ENCODE measurements at places on chromosomes 16 and 17.

DNA sequence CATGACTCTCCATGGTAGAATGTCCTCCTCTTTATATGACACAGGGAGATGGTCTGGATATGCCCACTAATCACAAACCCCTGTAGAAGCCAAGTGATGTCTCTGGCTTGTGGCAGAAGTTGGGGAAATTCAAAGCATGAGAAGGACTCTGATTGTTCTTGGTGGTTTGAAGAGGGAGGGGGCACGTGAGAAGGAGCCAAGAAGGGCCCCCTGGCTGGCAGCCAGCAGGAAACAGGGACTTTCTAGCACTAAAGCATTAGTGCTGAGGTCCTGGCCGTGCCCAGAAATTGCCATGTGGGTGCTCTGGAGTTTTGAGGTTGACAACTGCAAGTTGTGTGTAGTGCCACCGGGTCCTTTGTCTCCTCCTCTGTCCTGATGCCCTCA is 199.9 kb downstream of the LGALS9B start:
- no peak for DNase-seq

GRCh38 chr17:63512388-63512787 is 10.8 kb upstream of the KCNH6 start:
- DNase-seq = no peak

GRCh38 chr17:6450926-6451832 is 6.9 kb downstream of the PIMREG start:
- DNase-seq = no peak

DNA sequence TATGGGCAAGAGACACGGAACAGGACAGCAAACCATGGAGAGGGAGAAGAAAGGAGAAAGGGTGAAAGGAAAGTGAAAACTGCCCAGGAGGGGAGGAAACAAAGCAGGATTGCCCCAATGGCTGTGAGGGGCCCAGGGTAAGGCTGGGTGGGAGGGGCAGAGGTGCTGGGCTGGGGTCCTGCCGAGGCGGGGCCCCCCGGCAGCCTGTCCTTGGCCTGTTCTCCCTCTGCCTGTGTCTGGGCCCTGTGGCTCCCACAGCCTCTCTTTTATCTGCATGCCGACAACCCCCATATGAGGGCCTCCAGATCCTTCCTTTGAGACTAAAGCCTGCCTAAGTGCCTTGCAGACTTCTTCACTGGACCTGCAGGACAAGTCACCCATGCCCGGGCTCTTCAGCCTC is 15.5 kb downstream of the ZNHIT3 start:
- no peak for DNase-seq

- no peak for DNase-seq
Measured at GRCh38 chr17:78300962-78301820, 58.7 kb downstream of the SOCS3 start.

DNA sequence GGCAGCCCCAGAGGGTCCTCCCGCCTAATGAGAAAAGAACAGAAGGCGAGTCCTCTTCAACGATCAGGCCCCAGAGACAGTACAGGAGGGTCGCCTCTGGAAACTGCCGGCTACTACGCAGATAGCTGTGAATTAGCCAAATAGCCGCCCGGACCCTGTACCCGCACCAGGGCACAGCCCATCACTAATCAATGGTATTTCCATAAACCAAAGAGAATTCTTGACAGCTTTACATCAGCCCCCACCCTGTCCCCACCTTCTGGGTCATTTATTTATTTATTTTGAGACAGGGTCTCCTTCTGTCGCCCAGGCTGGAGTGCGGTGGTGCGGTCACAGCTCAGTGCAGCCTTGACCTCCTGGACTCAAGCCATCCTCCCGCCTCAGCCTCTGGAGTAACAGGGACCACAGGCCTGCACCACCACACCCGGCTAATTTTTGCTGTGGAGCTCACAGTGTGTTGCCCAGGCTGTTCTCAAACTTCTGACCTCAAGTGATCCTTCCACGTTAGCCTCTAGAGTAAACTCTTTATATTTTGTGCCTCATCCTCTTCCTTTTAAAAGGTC is 805 bp upstream of the CLCN7 start:
- no peak for DNase-seq
